ENCODE measurements at places on chromosomes 16 and 17.

DNA sequence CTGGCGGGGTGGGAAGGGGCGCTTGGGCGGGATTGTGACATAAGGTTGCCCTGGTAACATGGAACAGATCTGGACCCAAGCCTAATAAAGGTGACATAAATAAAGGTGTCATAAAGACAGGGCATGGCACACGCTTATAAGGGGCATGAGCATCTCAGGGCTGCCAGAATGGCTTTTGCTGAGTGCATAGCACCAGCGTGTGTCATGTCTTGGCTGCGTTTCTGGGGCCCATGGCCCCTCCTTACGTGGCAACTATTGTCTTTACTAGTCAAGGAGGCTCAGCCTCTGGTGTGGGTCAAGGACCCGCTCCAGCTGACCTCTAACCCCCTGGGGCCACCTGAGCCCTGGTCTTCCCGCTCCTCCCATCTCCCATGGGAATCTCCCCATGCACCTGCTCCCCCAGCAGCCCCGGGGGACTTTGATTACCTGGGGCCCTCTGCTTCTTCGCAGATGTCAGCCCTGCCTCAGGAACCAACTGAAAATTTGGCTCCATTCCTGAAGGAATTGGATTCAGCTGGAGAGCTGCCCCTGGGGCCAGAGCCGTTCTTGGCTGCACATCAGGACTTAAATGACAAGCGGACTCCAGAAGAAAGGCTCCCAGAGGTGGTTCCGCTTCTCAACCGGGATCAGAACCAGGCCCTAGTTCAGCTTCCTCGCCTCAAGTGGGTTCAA, 13.9 kb downstream of the LRRC37B start:
- DNase-seq = no peak
- no peaks in the 10 kb centered on the region for H3K27me3 ChIP-seq
- H3K27ac ChIP-seq = no peak overlapping the region
- no peak overlapping the region for H3K4me3 ChIP-seq
- H3K4me1 ChIP-seq = peaks cover 24% of the 10 kb centered on the region
- H3K36me3 ChIP-seq = peaks cover 19% of the 10 kb centered on the region

GRCh38 chr16:84509032-84509950, 4.8 kb upstream of the MEAK7 start:
- H3K27me3 ChIP-seq = no peaks in the 10 kb centered on the region
- no peak overlapping the region for H3K4me3 ChIP-seq
- DNase-seq = no peak
- H3K4me1 ChIP-seq = peaks cover 70% of the 10 kb centered on the region

DNA sequence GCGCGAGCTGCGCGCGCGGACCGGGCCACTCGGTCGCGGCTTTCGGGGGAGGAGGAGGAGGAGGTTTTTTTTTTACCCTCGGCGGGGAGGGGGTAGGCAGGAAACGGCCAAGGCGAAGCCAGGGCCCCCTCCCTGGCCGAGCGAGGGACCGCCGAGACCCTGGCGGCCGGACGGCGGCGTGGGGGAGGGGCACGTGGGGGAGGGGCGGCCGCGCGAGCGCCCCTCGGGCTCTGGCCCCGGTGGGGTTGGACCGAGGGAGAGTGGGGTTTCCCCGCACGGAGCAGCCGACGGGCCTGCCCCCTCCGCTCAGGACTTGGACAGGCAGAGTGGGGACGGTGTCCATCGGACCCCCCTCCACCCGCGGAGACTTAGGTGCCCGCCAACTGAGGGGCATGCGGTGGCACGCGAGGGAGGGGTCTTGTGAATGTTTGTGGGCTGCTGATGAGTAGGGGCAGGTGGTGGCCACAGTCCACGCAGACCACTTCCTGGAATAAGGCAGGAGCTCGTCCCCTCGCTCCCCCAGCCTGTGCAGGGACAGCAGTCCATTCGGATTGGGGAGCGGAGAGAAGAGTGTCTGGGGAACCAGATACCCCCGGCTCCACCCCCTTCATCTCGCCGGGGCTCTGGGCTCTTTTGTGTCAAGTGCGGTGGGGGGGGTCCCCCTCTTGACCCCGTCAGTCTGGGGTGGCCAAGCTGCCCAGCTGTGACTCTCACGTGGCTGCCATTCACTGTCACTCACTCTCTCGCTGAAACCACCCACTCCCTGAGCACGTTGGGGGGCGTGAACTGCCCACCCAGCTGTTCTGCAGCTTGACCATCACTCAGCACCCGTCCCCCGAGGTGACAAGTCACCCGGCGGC, 3.0 kb upstream of the CHD3 start:
- no peaks in the 10 kb centered on the region for H3K27me3 ChIP-seq
- no peak overlapping the region for H3K27ac ChIP-seq
- peak; percentile 44 for DNase-seq
- H3K4me1 ChIP-seq = no peaks in the 10 kb centered on the region
- H3K36me3 ChIP-seq = peaks cover 11% of the 10 kb centered on the region

GRCh38 chr16:71927383-71927782, 32.1 kb downstream of the IST1 start:
- no peaks in the 10 kb centered on the region for H3K27me3 ChIP-seq
- no peak overlapping the region for H3K4me3 ChIP-seq
- H3K4me1 ChIP-seq = peaks cover 9% of the 10 kb centered on the region
- DNase-seq = no peak

DNA sequence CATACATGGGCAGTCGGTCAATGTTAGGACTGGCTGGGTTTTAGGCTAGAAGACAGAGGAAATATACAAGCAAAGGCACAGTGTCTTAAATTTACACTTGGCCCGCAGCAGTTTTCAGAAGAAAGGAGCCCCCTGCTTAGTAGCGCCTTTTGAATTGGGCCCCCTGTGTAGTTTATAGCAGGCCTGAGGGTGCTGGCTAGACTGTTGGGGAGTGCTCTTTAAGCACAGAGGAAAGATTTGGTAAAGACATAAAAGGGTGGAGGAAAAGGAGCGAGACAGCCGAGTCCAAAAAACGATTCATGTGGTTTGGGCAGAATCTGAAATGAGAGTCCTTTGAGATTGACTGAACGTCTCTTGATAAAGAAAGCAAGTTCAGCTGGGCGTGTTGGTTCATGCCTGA, 10.6 kb downstream of the RMI2 start:
- H3K27ac ChIP-seq = peak overlapping the region; percentile 36
- H3K4me3 ChIP-seq = peak overlapping the region; percentile 12
- DNase-seq = no peak

DNA sequence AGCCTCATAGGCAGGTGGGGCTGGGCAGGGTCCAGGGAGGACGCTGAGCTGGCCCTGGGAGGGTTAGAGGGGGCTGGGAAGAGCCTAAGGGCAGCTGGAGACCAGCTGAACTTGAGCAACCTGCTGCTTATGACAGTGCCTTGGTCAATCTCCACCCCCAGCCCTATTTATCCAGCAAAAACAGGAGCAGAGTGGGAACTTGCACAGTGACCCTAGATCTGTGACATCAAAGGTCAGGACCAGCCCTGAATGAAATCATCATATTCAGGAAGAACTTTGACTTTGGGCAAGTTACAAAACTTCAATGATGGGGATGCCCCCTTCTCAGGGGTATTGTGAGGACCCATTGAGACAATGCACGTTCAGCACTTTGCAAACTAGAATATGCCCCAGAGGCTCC, 9.4 kb downstream of the CD300LF start:
- H3K36me3 ChIP-seq = no peaks in the 10 kb centered on the region
- H3K4me3 ChIP-seq = no peak overlapping the region
- H3K4me1 ChIP-seq = no peaks in the 10 kb centered on the region
- no peak overlapping the region for H3K27ac ChIP-seq
- H3K27me3 ChIP-seq = peaks cover 17% of the 10 kb centered on the region
- no peak for DNase-seq

GRCh38 chr17:27651411-27652345, 20.7 kb downstream of the LGALS9 start:
- H3K27me3 ChIP-seq = no peaks in the 10 kb centered on the region
- no peak overlapping the region for H3K4me3 ChIP-seq
- peaks cover 17% of the 10 kb centered on the region for H3K4me1 ChIP-seq
- peak; percentile 39 for DNase-seq
- peaks cover 11% of the 10 kb centered on the region for H3K36me3 ChIP-seq

GRCh38 chr16:57390636-57391295, 13.8 kb upstream of the CCL17 start:
- DNase-seq = no peak
- no peak overlapping the region for H3K4me3 ChIP-seq
- H3K27me3 ChIP-seq = peaks cover 12% of the 10 kb centered on the region
- no peaks in the 10 kb centered on the region for H3K36me3 ChIP-seq
- no peaks in the 10 kb centered on the region for H3K4me1 ChIP-seq

GRCh38 chr17:78272181-78272913, 40.9 kb downstream of the TMEM235 start:
- H3K4me1 ChIP-seq = peaks cover 37% of the 10 kb centered on the region
- H3K4me3 ChIP-seq = no peak overlapping the region
- peak overlapping the region; percentile 48 for H3K27ac ChIP-seq

- peaks cover 2% of the 10 kb centered on the region for H3K36me3 ChIP-seq
- no peak for DNase-seq
- H3K27ac ChIP-seq = no peak overlapping the region
- peaks cover 4% of the 10 kb centered on the region for H3K4me1 ChIP-seq
- H3K27me3 ChIP-seq = peaks cover 47% of the 10 kb centered on the region
Observed at GRCh38 chr17:50531428-50532025, 1.0 kb upstream of the EPN3 start.

GRCh38 chr17:19805006-19805405, 56.9 kb upstream of the ALDH3A1 start:
- H3K27ac ChIP-seq = no peak overlapping the region
- H3K4me3 ChIP-seq = no peak overlapping the region

DNA sequence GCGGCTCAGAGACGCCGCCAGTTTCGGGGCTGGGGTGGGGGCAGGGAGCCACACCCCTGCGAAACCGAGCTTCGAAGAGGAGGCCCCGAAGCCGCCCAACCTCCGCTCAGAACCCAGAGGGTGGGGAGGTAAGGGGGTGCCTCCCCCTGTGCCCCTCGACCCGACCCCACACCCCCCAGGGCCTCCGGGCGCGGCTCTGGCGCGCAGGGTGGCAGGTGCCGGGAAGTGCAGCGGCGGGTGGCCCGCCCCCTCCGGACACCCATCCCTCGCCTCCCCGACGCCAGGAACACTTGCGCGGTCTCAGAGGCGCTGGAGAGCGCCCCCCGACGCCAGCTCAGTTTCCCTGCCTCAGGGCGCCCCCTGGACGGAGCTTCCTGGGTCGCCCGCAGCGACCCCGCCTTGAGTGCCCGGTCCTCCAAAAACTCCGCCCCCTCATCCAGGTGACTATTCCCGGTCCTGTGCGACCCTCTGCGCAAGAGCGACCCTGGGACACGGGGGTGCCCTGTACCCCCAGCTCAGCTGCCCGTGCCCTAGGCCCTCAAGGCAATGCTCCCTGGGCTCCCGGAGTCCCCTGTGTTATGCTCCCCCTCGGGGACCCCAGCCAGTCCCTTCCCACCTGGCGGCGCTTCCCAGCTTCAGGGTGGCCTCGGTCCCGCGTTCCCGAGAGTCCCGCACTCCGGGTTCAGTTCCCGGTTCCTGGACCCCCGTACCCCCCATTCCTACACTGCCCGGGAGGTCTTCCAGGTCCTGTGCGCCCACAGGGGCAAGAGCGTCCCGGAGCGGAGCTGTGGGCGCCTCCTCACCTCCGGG, 562 bp downstream of the PPL start:
- peaks cover 1% of the 10 kb centered on the region for H3K36me3 ChIP-seq
- no peaks in the 10 kb centered on the region for H3K4me1 ChIP-seq
- no peak for DNase-seq
- H3K27ac ChIP-seq = no peak overlapping the region
- peak overlapping the region; percentile 47 for H3K4me3 ChIP-seq

- no peaks in the 10 kb centered on the region for H3K4me1 ChIP-seq
- no peak for DNase-seq
- H3K27me3 ChIP-seq = peaks cover 3% of the 10 kb centered on the region
Observed at GRCh38 chr17:67021743-67022450, 22.5 kb upstream of the CACNG1 start.

DNA sequence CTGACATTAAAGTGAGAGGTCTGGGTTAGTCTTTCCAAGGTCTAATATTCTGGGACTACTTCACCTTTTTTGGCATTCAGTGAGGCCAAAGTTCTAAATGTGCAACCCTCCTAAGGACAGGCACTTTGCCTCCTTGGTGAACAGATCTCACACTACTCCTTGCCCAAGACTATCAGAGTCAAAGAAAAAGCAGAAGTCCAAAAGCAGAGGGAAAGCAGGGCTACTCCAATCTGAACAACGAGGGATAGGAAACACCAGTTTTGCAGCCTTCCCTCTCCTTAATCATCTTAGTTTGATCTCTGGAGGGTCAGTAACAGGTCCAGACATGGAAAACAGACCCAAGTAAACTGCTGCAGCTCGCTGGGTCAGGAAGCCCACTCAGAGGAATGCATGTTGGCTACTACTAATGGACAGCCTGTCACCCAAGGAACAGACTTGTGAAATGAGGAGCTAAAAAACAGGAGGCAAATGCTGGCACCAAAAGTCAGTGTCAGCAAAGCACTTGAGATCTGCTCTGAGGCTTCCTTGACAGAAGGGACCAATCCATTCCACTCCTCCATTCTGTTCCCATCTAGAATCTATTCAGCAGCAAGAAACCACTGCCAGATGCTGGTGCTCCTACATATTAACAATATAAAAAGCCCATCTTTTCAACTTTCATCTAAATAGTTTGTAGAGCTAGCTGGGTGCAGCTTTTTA, 29.9 kb downstream of the DCUN1D3 start:
- no peak overlapping the region for H3K27ac ChIP-seq
- DNase-seq = no peak
- peaks cover 30% of the 10 kb centered on the region for H3K36me3 ChIP-seq

- peaks cover 44% of the 10 kb centered on the region for H3K4me1 ChIP-seq
- no peaks in the 10 kb centered on the region for H3K27me3 ChIP-seq
- no peak overlapping the region for H3K27ac ChIP-seq
- H3K4me3 ChIP-seq = no peak overlapping the region
- H3K36me3 ChIP-seq = peaks cover 18% of the 10 kb centered on the region
- no peak for DNase-seq
Observed at GRCh38 chr16:80573700-80574120, 32.9 kb downstream of the DYNLRB2 start.

GRCh38 chr16:85755929-85756768, 5.3 kb upstream of the C16orf74 start:
- H3K4me1 ChIP-seq = no peaks in the 10 kb centered on the region
- no peak overlapping the region for H3K4me3 ChIP-seq
- peaks cover 40% of the 10 kb centered on the region for H3K27me3 ChIP-seq
- H3K36me3 ChIP-seq = no peaks in the 10 kb centered on the region
- DNase-seq = no peak

- no peaks in the 10 kb centered on the region for H3K27me3 ChIP-seq
- DNase-seq = no peak
- peak overlapping the region; percentile 95 for H3K27ac ChIP-seq
Observed at GRCh38 chr17:75979705-75980187, 706 bp downstream of the TEN1 start.

GRCh38 chr16:84577034-84577803, 40.7 kb downstream of the COTL1 start:
- H3K4me1 ChIP-seq = peaks cover 48% of the 10 kb centered on the region
- H3K27ac ChIP-seq = peak overlapping the region; percentile 44
- no peak for DNase-seq
- peaks cover 33% of the 10 kb centered on the region for H3K36me3 ChIP-seq

DNA sequence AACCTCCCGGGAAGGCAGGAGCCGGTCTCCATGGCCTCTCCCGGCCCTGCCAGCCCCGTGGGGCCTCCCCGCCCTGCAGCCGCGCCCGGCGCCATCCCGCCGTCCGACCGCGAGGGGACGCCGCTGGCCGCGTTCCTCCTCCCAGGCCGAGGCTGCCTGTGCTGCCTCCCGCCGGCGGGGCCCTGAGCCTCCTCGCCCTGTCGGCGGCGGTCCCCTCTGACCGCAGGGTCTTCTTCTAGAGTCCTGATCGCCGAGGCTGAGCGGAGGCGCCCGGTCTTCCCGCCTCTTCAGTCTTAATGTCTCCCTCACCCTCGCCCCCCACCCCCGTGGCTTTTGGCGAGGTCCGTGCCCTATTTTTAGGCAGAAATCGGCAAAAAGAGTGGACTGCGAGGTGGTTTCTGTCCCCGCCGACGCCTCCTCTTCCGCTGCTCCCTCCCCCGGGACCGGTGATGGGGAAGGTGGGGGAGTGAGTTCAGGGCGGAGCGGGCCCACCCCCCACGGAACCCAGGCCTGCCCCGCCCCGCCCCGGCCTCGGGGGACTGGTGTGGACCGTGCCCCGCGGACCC, 794 bp upstream of the CPNE7 start:
- peak; percentile 33 for DNase-seq
- peaks cover 10% of the 10 kb centered on the region for H3K4me1 ChIP-seq
- no peaks in the 10 kb centered on the region for H3K36me3 ChIP-seq

Measured in activated T-helper 1 cell treated with anti-CD3 and anti-CD28 coated beads, Interleukin-12 subunit alpha, Interleukin-12 subunit beta, Interleukin-2, Interleukin-4 antibody, amounts not matched to agents 30 ng/mL and 10 ng/mL and 1 ng/mL, durations not matched to agents 14 hours and 24 hours and 36 hours (primary cell).